Ascending aorta (tissue), 2 donors: ENCODE measurements at places on chromosomes 1 and 21. TPM values are rescaled to one million over a fixed set of nuclear protein-coding genes. Genes with fewer than 3 reads are reported as not detected.

DNA sequence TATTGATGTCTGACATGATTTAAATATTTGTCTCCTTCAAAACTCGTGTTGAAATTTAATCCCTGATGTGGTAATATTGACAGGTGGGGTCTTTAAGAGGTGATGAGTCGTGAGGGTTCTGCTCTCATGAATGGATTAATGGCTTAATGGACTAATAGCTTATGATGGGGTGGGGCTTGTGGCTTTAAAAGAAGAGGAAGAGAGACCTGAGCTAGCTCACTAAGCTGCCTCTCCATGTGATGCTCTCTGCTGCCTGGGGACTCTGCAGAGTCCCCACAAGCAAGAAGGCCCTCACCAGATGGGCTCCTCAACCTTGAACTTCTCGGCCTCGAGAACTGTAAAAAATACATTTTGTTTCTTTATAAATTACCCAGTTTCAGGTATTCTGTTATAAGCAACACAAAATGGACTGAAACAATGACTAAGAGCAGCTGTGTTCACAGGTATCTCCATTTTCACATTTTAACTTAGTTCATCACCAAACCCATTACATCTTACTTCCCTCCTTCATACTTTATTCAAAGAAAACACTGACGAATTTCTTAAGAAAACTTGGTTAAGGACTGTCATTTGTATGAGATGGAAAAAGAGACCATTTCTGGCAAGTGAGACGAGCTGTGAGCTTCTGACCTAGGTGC, 12.1 kb upstream of the AIM2 start:
- H3K4me1 ChIP-seq: no peaks in the 10 kb centered on the region
- H3K36me3 ChIP-seq: no peaks in the 10 kb centered on the region
- H3K27ac ChIP-seq: no peak overlapping the region
- H3K27me3 ChIP-seq: no peaks in the 10 kb centered on the region
- no peak for DNase-seq
- no peak overlapping the region for H3K4me3 ChIP-seq

- H3K36me3 ChIP-seq: no peaks in the 10 kb centered on the region
- H3K27ac ChIP-seq: no peak overlapping the region
- DNase-seq: no peak
- no peaks in the 10 kb centered on the region for H3K27me3 ChIP-seq
- H3K4me1 ChIP-seq: no peaks in the 10 kb centered on the region
Measured at GRCh38 chr1:230636575-230637148, 5.6 kb upstream of the COG2 start.

GRCh38 chr1:84583648-84584047, 9.4 kb upstream of the CTBS start:
- H3K27ac ChIP-seq: no peak overlapping the region
- H3K4me1 ChIP-seq: no peaks in the 10 kb centered on the region
- no peaks in the 10 kb centered on the region for H3K27me3 ChIP-seq
- no peaks in the 10 kb centered on the region for H3K36me3 ChIP-seq
- DNase-seq: no peak

DNA sequence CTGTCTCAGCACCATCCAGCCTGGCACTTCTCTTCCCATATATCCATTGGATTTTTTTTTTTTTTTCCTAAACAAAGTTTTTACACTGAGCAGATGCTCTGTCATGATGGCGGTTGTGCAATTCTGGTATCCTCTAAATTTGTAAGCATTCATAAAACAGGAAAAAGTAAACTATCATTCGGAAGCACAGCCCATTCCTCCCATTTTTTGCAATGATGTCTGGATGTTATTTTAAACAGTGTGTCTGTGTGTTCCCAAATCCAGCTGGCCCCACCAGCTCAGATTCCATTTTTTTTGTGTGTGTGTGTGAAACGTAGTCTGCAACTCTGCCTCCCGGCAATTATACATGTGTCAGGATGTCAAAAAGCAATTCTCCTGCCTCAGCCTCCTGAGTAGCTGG, 33.5 kb downstream of the PDPN start:
- H3K4me1 ChIP-seq: no peaks in the 10 kb centered on the region
- no peaks in the 10 kb centered on the region for H3K27me3 ChIP-seq
- no peak overlapping the region for H3K4me3 ChIP-seq

Gene DUSP23
- 549 TPM for total RNA-seq
